Heart left ventricle (tissue), 16 donors: ENCODE measurements at places on chromosomes 12 and 14. TPM values are rescaled to one million over a fixed set of nuclear protein-coding genes. Genes with fewer than 3 reads are reported as not detected.

- H3K27me3 ChIP-seq = no peaks in the 10 kb centered on the region
- H3K4me3 ChIP-seq = no peak overlapping the region
- peaks cover 4% of the 10 kb centered on the region for H3K36me3 ChIP-seq
- no peaks in the 10 kb centered on the region for H3K4me1 ChIP-seq
Observed at GRCh38 chr12:38689704-38690103, 215.7 kb downstream of the CPNE8 start.

DNA sequence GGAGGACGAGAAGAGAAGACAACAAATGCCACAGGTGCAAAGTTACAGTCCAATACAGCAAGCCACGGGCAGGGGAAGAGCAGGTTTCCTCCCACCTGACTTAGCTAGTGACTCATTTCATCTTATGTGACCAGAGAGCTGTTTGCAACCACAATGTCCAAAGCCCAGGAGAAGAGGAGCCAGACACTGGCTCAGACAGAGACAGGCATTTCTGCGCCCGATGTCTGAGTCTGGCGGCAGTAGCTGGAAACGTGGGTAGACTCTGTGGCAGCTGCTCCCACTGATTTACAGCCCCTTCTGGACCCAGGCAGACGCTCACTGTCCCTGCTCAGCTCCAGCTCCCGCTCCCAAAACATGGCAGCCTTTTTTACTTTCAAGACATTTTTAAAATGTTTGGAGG lies 60.0 kb downstream of the CHGA start:
- no peaks in the 10 kb centered on the region for H3K36me3 ChIP-seq
- H3K4me3 ChIP-seq = no peak overlapping the region
- peaks cover 5% of the 10 kb centered on the region for H3K4me1 ChIP-seq
- no peak overlapping the region for H3K27ac ChIP-seq
- no peaks in the 10 kb centered on the region for H3K27me3 ChIP-seq
- DNase-seq = no peak

- no peaks in the 10 kb centered on the region for H3K27me3 ChIP-seq
- H3K27ac ChIP-seq = no peak overlapping the region
- no peak for DNase-seq
Observed at GRCh38 chr12:52631264-52631663, 12.9 kb upstream of the KRT73 start.

- H3K4me3 ChIP-seq = no peak overlapping the region
- no peaks in the 10 kb centered on the region for H3K27me3 ChIP-seq
Observed at GRCh38 chr14:50475460-50475859, 56.9 kb downstream of the MAP4K5 start.

The DDN gene
- 0.43 TPM for total RNA-seq

The SPIC gene
- total RNA-seq = 2.5 TPM

The ESR2 gene
- total RNA-seq = 0.28 TPM
